ENCODE measurements at places on chromosomes 3 and 15.

DNA sequence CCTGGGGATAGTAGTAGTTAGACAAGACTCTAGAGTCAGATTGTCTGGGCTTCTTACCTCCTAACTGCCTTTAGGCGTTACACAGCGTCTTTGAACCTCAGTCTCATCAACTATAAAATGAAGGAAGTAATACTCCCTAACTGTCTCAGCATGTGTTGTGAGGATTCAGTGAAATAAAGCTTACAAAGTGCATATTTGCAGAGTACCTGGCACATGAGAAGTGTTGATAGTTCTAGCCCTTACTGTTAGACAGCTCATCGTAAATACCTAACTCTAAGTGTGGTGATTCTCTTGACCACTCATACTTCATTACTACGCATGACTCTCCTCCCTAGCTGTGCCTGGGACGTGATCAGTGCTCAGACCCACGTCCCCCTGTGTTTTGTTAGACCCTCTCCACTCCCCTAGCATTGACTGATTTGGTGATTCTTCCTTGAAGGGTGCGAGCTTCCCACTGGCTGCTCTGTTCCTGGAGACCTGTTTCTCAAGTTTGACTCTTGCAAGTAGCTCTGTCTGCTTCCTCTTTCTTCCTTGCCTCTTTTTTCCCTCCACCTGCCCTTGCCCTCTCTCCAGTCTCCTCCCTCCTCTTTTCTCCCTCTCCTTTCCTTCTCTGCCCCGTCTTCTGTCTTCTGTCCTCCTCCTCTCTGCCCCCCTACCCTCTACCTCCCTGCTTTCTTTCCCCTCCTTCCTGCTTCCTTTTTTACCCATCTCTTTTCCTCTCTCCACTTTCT is 124.2 kb downstream of the SLC25A26 start:
- no peak for DNase-seq

- DNase-seq = no peak
These were observed 483.3 kb downstream of the TUSC7 start for GRCh38 chr3:117192888-117193287.

GRCh38 chr15:48352474-48353072 is 21.3 kb downstream of the DUT start:
- peak; percentile 82 for DNase-seq

DNA sequence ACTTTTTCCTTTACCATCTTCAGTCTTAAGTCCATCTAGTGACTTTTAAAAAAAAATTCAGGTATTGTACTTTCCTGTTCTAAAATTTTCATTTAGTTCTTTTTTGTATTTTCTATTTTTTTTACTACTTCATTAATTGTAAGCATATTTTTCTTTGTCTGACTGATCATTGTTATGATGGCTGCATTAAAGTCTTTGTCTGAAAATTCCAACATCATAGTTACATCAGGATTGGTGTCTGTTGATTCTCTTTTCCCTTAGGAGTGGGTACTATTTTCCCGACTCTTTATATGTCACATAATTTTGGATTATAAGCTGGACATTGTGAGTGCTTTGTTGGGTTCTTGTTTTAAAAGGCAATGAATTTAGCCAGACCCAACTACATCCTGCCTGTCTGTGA is 34.9 kb upstream of the POLR2M start:
- peak; percentile 46 for DNase-seq

Data from cardiac fibroblast (primary cell).